ENCODE measurements at places on chromosomes 13 and 19. TPM values are rescaled to one million over a fixed set of nuclear protein-coding genes. Genes with fewer than 3 reads are reported as not detected.

DNA sequence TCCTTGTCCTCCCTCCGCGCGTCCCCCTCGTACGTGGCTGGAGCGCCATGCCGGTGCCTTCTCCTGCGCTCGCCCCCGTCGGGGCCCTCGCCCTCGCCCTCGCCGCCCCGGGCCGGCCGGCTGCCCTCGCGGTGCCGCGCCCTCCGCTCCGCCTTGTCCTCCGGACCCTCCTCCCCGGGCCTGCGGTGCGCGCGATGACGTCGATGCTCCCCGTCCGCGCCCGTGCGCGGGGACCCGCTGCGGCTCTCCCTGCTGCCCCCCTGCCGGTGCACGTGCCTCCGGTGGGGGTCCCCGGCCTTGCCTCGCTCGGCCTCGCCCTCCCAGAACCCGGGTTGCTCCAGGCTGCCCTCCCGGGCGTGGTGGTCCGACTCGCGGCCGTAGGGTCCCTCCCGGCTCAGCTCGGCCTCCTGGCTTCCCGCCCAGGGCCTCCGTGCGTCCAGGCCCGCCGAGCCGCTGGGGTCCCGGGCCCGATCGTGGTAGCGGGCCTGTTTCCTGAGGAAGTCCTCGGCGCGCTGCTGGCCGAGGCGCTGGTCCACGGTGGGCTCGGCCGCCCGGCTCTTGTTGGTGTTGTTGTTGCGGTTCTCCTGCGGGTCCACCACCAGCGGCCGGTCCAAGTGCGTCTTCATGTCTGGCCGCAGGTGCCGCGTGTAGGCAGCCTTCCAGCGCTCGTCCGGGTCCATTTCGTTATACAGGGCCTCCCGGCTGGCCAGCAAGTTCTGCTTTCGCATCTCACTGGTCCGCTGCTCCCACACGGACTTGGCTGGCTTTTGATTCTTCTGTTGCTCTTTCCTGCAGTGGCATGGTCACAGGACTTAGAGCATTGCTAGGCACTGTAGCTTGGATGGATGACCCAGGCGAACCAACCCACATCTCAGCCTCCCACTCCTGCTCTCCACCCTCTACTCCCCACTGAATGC is 148.6 kb downstream of the IER2 start:
- DNase-seq, result no peak

DNA sequence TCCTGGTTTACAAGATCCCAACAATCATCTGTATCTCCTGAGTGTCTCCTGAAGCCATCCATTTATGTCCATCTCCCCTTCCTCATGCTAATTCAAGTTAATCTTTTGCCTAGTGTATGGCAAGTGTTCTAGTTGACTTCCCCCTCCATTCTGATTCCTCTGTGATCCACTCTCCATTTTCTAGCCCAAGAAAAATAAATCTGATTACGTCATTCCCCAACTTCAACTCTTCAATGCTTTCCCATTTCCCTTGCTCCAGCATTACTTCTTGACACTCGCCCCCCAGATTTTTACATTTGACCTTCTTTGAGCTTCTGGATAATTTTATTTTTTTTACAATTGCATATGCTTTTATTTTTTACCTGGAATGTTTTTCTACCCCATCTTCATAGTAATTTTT is 640.8 kb downstream of the TBC1D4 start:
- no peak for DNase-seq

The PSG6 gene
- not detected for polyA plus RNA-seq

GRCh38 chr19:1847684-1848398 is 442 bp downstream of the REXO1 start:
- DNase-seq, result no peak
